ENCODE measurements at places on chromosomes 4 and X.

- no peak for DNase-seq
These were observed 60.3 kb downstream of the ARSJ start for GRCh38 chr4:113919145-113919544.

GRCh38 chr4:42954963-42955669, 62.6 kb downstream of the GRXCR1 start:
- no peak for DNase-seq

- no peak for DNase-seq
These were observed 136.7 kb downstream of the SMIM20 start for GRCh38 chr4:26050671-26051070.

DNA sequence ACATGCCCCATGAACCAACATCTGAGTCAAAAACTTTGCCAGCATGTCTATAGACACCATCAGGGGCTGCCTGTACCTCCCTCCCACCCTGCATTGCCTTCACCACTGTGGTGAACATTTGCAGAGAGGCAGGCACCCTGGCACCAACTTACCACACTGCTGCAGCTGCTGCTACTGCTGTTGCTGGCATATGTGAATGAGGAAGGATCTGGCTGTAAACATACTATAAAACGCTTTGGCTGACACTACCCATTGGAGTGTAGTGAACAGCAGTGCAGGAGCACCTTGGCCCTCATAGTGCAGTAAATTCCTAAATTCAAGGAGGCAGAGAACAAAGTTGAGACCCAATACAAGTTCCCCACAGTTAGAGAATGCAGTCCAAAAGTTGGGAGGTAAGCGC, 90.6 kb upstream of the SPIN4 start:
- DNase-seq: no peak

DNA sequence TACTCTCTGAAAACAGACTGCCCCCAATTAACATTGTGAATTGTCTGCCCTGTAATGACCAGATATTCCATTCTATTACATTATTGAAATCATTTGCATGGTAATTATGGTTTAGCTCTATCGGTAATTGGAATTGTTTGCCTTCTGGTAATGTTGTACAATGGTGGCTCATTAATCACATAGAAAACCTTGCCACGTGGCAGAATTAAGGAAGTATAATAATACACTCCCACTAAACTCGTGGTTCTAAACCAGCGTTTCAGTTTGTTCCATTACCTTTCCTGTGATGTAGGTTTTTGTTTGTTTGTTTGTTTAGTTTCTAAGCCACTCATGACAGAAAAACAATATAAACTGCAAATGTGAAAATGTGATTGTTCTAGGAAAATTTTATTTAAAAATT, 45.1 kb upstream of the TAPT1 start:
- no peak for DNase-seq

DNA sequence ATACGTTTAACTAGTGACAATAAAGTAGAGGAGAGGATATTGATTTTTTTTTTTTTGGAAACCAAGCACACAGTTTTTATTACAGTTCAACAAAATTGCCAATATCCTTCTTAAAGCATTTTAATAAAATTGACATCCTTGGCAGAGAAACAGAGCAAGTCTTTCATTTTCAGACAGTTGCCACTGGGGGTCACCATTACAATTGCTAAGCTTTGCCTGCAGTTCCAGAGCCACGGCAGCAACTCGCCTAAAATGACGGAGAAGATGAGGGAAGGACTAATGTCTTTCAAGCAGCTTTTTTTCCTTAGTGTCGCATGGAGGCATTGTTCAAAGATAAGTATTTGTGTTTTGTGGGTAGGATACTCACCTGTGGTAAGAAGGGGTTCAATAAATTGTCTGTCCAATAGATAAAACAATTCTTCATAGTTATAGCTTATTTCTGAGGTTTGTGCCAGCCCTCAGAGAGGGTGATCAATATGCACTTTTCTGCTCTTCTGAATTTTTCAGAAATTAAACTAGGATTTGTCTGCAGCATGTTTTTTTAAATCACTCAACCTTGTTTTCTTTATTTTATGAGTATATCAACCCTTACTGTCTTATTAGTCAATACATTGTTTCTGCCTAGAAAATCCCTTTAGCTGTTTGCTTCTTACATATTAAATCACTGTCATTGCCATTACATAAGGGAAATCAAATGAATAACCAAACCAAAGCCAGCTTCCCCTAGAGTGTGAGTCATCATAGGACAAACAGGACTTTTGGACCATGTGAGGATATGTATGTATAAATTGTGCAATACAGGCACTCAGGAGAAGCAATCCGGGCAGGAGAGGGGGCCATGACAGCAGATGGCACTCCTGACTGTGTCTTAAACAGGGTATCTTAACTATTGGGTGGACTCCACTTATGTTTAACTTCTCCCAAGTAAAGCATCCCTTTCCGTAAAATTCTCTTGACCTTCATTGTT, 508.1 kb upstream of the ARX start:
- no peak for DNase-seq

DNA sequence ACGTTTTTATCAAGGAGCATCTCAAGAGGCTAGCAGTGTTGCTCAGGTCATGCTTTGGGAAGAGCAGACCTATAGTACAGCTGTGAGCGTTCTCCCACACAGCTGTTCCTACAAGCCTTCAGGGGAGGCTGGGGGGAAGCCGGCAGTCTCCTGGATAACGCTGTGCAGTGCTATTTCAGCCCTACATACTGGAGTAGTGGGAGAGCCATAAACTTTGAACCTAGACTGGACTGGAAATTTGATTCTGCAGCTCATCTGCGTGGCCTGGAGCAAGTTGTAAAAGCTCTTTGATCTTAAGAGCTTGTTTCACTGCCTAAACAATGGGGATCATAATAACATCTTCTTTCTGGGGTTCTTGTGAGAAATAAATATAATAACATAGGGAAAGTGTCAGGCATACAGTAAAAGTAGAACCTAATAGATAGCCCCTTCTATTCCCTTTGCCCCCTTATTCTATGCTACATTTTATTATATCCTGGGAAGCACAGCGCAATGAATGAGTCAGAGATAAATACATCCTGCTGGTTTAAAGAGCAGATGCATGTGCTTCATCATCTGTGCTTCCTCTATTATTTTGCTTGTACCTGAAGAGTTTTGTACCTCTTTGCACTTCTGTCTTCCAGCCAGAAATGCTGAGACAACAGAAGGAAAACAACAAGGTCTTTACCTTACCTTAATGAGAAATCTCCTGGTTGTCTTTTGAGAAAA, 14.7 kb upstream of the AMBN start:
- no peak for DNase-seq

DNA sequence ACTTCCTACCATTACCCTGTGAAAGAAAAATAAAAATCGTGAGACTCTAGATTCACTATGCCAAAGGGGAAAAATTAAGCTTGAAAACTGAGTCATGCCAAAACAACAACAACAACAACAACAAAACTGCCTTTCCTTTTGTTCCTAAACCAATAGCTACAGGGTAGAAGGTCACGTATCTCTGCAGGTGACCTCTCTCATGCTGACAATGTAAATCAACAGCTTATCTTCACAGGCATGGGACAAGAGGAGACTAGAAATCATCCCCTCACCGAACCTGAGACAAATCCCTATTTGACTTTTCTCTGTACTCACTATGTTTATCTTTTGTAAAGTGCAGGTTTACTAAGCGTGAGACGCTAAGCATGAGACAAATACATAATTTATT, 20.5 kb upstream of the AADAT start:
- no peak for DNase-seq

DNA sequence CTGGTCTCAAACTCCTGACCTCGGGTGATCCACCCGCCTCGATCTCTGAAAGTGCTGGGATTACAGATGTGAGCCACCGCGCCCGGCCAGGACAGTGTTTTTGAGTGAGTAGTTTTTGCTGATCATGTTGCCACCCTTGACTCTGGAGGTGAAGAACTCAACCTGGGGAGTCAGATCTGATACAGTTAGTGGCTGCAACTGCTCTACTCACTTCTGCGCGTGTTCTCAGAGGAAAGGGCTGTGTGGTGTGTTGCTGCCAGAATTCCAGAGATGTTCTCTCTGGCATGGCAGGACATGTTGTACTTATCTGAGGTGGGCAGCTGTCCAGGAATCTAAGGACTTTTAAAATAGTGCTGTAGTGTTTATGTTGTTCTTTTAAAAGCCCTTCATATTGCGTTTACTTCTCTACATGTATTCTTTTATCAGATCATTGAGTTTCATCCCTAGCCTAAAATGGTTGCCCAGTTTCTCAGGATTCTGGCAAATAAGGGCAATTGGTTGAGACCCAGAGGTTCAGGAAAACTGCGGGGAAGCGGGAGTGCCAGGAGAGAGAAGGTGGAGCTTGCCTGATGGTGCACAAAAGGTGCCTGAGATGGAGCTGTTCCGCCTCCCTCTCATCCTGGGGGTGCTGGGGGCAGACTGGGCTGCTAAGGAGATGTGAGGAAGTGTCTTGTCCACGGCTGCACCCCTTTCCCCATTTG, 97.7 kb downstream of the ARHGAP10 start:
- no peak for DNase-seq

- peak; percentile 22 for DNase-seq
These were observed 18.4 kb upstream of the LDB2 start for GRCh38 chr4:16916719-16917337.

- no peak for DNase-seq
These were observed 54.4 kb upstream of the LCORL start for GRCh38 chr4:18075823-18076433.

GRCh38 chr4:34261799-34262314, 1982.5 kb downstream of the ARAP2 start:
- DNase-seq: no peak

GRCh38 chrX:134171661-134172587, 65.1 kb upstream of the CCDC160 start:
- no peak for DNase-seq

DNA sequence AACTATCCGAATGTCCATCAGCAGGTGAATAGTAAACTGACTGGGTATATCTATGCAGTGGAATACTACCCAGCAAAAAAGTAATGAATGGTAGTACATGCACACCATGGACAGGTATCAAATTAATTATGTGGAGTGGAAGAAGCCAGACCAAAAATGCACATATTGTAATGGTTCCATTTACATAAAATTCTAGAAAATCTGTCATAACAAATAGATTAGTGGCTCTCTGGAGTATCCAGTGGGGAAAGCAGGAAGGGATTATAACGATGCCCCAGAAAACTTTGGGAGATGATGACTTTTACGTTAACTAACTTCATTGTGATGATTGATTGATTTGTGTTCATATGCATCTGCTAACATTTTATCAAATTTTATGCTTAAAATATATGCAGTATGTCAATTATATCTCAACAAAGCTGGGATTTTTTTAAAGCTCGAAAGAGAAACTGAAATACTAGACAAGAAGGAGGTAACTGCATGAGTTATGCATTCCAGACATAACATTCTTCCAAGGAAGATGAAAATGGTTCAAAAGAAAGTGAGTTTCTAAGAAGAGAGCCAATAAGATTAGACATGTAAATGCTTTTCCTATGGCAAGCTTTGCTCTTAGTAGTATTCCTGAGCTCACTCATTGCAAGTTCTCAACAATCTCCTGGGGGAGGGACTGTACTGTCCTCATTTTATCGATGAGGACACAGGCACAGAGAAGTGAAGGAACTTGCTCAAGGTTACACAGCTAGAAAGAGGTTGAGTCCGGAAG, 58.6 kb upstream of the MSX1 start:
- no peak for DNase-seq

- DNase-seq: no peak
These were observed 14.9 kb upstream of the PIM2 start for GRCh38 chrX:48933757-48934156.

- no peak for DNase-seq
These were observed 384.5 kb downstream of the OPHN1 start for GRCh38 chrX:68048774-68049173.

GRCh38 chrX:150086371-150086770, 148.1 kb upstream of the EOLA2 start:
- no peak for DNase-seq

DNA sequence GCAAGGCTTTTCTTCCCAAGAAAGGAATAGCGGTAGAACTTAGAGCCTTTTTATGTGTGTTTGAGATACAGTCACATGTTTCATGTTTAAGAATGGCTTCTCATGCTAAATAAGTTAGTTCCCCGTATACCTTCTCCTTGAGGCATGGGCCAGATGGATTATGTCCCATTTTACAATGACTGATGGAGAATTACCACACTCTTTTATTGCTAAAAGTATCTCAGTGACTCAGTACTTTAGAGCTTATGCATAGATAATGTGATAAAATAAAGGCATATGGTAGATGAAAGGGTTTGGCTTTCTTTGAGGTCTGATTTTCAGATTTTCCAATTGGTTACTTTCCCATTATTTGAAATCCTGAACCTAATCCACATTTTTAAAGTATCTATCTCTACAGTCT, 121.8 kb upstream of the BMPR1B start:
- DNase-seq: no peak

Data from GM18507 (cell line).